ENCODE measurements at places on chromosomes 6 and 20.

DNA sequence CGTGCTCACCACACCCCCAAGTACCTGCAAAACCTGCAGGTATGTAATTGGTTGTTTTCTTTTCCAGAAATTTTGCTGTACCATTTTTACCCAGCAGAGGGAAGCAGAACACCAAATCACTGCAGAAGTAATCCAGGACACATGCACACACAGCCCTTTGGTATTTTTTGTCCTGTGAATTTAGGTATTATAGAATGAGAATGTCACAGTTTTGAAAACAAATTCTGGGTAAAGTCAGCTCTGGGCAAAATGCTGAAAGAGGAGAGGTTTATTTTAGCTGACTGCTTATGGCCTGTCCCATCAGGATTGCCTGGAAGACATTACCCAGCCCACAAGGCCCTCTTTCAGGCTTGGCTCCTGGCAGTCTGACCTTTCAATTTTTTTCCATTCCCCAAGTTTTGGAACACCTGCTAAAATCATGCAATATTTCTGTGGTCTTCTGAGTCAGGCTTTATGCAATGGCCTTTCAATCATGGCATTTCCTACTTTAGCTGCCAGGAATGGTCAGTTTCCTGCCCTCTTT is 3.5 kb upstream of the EFHC1 start:
- DNase-seq: peak; percentile 78

GRCh38 chr6:118645395-118645794 is 6.0 kb downstream of the CEP85L start:
- DNase-seq: no peak

DNA sequence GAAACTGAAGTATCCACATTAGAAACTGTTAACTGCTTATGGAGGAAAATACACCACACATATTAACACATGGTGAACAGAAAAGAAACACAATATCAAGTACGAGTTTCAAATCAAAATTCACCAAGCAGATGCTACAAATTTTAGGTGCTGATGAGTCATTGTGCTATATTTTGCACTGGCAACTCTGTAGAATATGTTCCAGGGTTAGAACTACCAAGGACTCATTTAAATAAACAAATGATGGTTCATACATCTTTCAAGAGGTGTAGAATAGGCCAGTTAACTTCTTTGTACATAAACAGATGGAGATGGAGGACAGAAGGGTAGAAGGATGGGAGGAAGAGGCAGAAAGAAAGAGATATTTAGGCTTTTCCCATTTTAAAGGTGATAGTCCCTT is 184.9 kb downstream of the ARHGAP18 start:
- no peak for DNase-seq

DNA sequence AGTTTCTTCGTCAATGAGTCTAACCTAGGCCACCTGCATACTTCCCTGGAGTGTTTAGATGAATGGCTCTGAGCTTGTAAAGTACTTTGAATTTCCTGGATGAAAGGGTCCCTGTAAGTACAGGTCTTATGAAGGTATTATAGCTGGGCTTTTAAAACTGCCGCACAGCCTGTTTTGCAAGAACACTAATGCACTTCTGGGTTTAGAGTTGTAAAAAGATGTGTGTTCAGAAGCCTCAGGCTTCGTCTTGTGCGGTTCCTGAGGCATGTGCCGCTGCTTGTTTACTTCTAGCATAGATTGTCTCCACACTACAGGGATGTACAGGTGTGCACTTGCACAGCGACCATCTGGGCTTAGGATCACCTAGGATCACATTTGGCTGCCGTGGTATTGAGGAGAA is 324.5 kb downstream of the SOX4 start:
- no peak for DNase-seq

- DNase-seq: no peak
These were observed 62.0 kb upstream of the PAX1 start for GRCh38 chr20:21643417-21643816.

- DNase-seq: no peak
These were observed 375.9 kb upstream of the PTCHD4 start for GRCh38 chr6:48486876-48487275.

GRCh38 chr20:63693733-63694583 is 2.5 kb upstream of the TNFRSF6B start:
- DNase-seq: no peak

DNA sequence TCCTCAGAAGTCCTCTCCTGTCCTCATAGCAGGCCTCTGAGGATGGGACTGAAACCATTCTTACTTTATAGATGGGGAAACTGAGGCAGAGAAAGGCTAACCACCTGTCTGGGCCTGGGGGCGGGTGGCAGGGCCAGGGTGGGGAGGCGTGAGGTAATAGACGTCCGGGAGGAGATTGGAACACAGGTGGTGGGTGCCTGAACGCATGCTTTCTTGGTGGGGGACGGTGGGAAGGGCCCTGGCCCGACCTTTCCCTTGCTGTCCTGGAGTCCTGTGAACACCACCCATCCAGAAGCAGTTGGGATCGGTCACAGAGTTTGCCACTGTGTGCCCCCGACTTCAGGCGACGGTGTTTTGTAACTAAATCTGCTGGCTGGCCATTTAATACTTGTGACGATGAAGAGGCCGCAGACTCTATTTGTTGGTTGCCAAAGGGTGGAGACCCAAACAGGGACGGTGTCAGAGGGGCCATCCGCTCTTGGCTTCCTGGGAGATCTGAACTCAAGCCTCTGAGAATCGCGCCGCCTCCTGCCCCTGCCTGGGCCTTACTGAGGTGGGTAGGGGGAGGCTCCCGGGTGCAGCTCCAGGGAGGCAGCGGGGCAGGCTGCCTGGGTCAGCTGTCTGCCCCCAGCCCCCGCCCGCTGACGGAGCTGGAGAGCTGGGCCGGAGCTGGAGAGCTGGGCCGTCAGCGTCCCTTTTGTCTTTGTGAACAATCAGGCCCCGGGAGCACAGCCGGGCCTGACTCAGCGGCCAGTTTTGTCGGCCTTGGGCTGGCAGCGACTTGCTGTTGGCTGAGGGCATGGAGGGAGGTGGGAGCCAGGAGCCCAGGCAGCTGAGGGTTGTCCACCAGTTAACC is 4.1 kb downstream of the RBM38 start:
- DNase-seq: no peak

DNA sequence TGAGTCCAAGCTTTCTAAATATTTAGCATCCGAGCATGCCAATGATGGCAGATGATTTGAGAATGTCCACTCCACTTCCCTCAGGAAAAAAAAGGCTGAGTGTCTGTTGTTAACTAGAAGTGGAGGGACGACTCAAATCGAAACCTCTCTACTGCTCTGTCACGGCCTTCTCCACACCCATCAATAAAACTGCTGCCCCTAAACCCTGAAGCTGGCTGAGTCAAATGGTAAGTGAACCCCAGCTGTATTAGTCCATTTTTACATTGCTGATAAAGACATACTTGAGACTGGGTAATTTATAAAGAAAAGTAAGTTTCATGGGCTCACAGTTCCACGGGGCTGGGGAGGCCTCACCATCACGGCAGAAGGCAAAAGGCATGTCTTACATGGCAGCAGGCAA is 707.0 kb downstream of the QKI start:
- DNase-seq: no peak

DNA sequence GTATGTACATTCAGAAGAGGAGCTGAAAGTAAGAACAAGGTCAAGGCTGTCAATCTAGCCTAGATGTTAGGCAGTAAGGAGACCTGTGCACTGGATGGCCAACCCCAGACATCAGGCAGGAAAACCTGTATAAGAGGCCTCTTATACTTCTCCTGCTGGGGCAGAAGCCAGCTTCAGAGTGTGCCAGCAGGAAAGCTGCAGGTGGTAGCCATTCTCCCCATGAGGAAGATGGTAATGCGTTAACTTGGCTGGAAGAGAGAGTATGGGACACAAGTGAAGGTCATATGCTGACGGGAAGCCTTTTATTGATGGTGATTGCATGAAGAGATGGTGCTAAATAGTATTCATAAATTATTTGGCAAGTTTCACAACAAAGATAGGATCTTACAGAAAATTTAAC is 20.6 kb downstream of the NHLRC1 start:
- no peak for DNase-seq

DNA sequence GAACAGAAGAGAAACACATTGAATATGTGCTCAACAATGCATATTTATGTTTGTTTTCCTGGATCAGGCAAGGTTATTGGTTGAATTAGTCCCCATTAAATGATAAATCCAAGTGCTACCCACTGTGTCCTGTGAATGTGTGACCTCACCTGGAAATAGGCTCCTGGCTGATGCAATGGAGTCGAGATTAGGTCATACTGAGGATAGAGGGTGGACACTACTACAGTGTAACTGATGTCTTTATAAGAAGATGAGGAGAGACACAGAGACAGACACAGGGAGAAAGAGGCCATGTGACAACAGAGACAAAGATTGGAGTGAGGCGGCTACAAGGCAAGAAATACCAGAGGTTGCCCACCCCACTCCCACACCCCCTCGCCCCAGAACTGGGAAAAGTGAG is 559.3 kb downstream of the C6orf118 start:
- no peak for DNase-seq

DNA sequence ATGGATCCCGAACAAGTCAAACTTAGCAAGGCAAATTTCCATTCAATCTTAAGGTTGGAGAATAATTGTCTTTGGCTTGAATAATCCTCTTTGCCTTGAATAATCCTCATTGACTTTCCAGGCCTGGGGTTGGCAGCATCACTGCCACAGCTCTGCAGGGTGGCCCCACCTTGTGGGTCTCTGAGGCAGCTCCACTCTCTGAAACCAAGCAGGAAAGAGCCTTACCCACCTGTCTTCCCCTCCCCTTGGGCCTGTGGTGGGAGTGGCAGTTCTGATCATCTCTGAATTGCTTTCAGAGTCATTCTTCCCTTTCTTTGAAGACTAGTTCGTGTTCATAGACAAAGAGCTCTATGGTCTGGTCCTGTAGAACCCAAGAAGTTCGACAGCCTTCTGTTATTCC is 47.5 kb downstream of the KCNQ5 start:
- no peak for DNase-seq

DNA sequence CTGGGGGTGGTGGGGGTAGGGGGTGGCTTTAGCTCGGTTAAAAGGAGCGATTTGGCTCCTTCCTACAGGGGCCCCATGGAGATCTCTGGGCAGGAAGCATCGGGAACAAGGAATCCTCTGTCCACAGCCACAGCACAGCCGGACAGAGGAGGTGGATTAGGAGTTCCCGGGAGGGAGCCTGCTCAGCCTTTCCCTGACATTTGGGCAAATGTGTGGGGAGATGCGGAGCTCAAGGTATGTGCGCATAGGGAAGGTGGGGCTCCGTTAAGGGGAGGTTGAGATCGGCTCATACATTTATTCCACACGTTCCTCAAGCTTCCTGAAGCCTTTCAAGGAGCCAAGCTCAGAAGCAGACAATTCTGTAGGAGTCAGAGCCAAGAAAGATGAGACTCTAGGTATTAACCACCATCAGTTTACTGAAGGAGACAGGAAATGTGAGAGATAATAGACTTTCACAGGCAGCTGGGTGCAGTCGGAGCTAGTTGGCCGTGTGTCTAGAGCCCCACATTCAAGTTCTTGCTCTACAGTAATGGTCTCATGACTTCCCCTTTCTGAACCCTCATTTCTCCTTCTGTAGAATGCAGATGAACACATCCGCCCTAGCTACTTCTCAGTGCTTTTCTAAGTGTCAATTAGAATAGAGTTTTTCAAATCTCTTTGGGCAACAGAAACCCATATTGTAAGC is 40.8 kb upstream of the EPB41L1 start:
- no peak for DNase-seq

DNA sequence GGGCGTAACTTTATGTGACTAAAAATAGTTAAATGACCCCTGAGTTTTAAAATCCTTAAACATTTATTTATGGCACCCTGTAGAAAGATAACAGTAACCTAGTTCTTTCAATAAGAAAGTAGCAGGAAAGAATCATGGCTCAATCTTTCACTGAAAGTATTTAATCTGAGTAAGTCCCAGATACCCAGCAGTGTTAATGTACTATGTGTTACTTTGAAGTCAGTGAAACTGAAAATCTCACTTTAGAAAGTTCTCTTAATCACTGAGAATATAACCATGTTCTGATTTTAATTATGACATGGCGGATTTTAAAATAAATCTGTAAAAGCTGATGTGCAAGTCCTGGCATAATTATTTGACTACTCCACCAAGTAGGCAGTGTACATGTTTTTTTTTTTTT is 8.1 kb upstream of the HEY2 start:
- DNase-seq: no peak

DNA sequence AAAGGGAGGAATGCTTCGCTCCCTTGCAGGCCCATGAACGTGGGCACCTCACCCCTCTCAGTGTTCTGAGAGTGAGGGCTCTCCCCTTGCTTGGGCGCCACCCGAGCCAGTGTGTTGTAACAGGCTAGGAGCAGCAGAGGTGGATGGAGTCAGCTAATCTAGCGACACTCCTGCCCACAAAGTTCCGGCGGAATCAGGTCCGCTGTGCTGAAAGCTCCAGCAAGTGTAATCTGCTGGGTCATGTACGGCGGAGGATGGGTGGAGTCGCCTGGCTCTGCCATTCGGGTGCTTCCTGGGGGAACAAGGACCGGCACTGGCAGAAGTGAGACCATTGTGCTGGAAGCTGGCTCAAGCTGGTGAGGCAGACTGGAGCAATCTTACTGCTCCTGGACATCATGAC is 1310.1 kb downstream of the EPHA7 start:
- DNase-seq: no peak

DNA sequence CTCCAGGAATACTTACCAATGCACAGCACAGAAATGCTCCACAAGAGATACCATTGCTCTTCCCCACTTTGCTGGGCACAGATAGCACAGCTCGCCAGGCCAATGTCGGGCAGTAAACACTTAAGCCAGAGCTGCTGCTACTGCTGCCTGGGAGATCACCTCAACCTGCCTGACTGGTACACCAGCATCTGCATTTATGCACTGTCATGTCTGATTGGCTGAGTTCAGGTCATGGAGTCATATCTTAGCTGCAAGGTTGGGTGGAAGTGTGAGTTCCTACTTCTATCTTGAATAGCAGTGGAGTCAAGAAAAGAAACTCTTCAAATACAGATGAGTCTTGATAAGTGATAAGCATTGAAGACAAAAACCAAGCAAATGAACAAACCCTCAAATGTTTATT is 10.9 kb upstream of the ADGRF4 start:
- DNase-seq: no peak

DNA sequence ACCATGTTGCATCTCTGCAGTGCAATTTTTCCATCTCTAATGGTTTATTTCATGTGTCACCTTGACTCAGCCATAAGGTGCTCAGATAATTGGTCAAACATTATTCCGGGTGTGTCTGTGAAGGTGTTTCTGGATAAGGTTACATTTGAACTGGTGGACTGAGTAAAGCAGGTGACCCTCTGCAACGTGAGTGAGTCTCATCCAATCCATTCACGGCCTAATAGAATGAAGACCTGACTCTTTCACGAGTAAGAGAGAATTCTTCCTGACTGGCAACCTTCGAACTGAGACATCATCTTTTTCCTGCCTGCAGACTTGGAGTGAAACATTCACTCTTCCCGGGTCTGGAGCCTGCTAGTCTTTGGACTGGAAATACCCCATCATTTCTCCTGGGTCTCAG is 77.1 kb upstream of the SLC22A23 start:
- no peak for DNase-seq

GRCh38 chr20:26308961-26309360 is 612.3 kb upstream of the ZNF337 start:
- peak; percentile 29 for DNase-seq

GRCh38 chr20:4369798-4370124 is 351.9 kb upstream of the PRND start:
- DNase-seq: peak; percentile 12

Measured in CD4-positive, alpha-beta T cell treated with Interleukin-15 for 4 hours (primary cell).